ENCODE measurements at places on chromosomes 2 and 18.

GRCh38 chr18:66078925-66079800, 328.4 kb downstream of the CDH7 start:
- DNase-seq: no peak

- peak; percentile 18 for DNase-seq
Measured at GRCh38 chr2:24304098-24304497, 56.2 kb downstream of the ITSN2 start.

- no peak for DNase-seq
Measured at GRCh38 chr2:10297959-10298531, 4.7 kb upstream of the HPCAL1 start.

DNA sequence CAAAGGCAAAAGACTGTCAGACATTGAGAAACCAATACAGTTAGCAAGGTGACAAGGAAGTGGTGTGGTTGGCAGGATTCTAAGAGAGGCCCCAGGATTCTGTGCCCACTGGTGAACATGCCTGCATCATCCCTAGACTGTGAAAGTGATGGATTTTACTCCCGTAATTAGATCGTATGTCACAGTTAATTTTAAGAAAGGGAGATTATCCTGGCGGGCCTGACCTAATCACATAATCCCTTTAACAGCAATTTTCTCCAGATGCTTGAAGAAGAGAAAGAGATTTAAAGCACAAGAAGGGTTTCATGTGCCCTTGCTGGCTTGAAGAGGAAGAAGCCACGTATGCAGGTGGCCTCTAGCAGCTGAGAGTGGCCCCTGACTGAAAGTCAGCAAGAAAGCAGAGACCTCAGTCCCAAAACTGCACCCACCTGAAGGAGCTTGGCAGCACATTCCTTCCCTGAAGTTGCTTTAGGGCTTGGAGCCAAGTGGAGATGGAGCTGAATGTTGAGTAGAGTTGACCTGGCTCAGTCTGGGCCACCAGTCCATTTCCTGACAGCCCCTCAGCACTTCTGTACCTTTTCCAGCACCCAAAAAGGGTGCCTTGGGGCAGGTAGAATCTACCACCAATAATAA, 49.1 kb downstream of the GTF3C3 start:
- DNase-seq: no peak

DNA sequence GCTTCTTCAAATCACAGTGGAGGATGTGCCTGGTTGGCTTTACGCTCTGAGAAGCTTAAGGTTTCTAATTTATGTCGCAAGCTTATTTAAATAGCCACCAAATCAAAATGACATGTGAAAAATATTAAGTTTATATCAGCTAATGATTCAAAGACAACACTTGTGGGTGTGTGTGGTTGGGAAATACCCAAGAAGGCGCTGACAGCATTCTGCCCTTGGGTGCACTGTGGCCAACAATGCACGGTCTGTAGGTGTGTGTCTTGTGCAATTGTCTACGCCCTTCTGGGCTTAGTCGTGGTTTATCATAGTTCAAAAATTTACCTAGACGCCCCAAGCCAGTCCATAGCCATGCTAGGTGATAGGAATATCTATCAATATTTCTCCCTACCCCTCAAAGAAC, 60.9 kb downstream of the KCTD1 start:
- DNase-seq: no peak
